NCI-H1694 (cell line): ENCODE measurements at places on chromosomes 16 and 17.

GRCh38 chr16:11556945-11557720 lies 29.6 kb downstream of the LITAF start:
- no peak for DNase-seq

GRCh38 chr16:30472328-30472942 lies at the start of gene ITGAL:
ITGAL (plus strand) TSS chr16:30472742; CDS start chr16:30472838, 96 bp downstream.
- DNase-seq: no peak

GRCh38 chr17:330993-331701 lies 21.5 kb downstream of the RPH3AL start:
- peak; percentile 90 for DNase-seq

GRCh38 chr17:31329221-31329620 lies 7.8 kb upstream of the EVI2A start:
- DNase-seq: no peak

DNA sequence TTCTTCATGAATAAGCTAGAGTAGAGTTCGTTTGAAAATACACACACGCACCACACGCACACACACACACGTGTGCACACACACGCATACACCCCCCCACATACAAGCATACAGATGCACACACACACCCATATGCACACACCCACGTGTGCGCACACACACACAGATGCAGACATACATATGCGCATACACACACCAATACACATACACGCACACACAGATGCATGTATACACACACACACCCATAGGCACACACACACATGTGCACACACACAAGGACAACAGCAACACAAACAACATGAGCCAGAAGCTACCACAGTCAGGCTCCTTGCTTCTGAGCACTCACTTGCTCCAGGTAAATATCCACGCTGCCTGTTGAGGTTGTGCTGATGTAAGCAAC lies 5.1 kb downstream of the IFT140 start:
- DNase-seq: no peak

DNA sequence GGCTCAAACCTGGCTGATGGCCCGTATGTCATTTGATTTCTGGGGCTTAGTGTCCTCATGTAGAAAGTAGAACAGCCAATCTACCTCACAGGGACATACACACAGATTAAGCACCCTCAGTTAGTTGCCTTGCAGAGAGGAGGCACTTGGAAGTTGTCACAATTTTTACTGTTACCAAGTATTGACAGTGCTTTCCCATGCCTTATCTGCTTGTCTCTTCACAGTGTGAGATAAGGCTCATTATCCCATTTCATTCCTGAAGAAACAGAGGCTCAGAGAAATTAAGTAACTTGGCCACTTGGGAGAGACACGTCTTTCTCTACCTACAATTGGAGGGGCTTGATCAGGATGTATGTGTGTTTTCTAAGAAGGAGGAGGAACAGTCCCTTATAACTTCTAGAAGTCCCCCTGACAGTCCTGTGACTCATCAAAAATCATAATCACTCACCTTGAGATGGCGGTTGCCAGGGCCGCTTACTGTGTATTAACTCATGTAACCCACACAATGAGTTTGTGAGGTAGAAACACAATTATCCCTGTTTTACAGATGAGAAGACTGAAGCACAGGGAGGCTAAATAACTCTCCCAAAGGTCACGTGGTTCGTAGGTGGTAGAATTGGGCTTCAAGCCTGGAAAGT lies 56.9 kb upstream of the LHX1 start:
- DNase-seq: no peak

GRCh38 chr16:54774768-54775167 lies 155.9 kb upstream of the IRX5 start:
- DNase-seq: no peak

- DNase-seq: no peak
Observed at GRCh38 chr17:48734333-48735061, 5.9 kb upstream of the HOXB13 start.

GRCh38 chr17:42067371-42068091 lies 17.1 kb upstream of the C17orf113 start:
- DNase-seq: peak; percentile 68

DNA sequence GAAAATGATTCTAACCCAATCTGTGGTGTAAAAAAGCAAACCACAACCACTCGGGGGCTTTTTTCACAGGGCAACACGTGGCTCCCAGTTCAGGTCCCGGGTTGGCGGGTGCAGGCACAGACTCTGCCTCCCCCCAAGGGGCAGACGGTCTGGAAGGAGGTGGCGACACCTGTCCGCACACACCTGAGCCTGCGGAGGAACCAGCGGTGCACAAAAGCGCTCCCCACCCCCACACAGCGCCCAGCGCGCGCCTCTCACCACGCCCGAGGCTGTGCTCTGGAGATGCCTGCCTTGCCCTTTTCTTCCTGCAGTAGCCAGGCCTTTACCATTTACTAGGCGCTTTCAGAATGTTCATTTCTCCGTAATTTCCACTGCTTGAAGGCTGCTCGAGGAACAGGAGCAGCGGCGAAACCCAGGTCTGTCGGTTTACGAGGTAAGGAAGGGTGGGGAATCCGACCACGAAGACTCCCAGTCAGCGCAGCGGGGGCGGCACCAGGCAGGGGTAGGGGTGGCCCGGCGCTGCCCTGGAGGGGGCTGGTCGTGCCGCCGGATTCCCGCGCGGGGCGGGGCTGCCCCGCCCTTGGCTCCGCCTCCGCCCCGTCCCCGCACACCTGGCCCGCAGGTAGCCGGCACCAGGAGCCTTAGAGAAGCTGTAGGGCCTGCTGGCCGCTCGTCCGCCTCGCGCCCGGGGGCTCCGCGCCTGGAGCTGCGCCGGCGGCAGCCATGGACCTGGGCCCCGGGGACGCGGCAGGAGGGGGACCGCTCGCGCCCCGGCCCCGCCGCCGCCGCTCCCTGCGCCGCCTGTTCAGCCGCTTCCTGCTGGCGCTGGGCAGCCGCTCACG lies at the start of gene USP43:
USP43 (plus strand) TSS at position 608 of the 842 bp plus-strand sequence; CDS start at position 724, 116 bp downstream.
- no peak for DNase-seq

DNA sequence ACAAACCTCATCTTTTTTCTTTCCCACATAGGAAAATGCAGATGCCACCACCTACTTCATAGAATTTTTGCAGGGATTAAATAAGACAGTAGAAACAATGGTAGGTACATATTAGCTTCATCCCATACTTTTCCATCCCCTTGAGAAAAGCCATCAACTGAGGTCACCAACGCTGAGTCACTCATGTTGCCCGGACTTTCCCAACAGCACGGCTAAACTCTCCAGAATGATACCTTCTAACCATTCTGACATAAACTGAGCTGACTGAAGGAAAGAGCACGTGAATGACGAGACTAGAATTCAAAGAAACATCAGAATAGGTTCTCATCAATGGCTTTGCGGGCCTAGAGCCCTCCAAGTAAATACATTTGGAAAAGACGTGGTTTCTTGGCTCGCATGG lies 146.0 kb upstream of the RCVRN start:
- no peak for DNase-seq

- DNase-seq: no peak
Observed at GRCh38 chr17:14197057-14197456, 39.6 kb downstream of the CDRT15 start.

DNA sequence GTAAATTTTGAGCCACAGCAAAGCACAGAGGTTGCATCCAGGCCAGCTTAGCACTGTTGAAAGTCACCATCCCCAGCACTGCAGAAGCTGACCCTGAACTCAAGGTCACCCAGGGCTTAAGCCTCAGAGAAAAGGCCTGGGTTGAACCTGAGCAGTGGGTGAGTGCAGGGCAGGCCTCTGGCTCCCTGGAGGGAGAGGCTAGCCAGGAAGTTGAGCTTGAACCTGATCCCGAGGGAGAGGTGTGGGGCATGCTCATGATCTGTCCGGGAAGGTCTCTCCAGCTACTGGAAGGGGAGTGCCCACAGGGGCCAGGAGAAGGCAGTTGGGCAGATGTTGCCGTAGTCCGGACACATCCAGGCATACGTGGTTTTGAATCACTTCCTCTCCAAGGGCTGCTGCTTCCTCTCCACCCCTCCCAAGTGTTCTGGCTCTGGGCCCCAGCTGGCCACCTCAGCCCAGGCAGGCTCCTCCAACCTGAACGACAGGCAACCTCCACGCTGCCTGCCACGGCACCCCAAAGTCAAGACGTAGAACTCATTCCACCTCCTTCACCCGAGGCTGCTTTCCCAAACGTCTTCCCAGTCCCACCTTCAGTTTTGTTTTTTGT lies 18.4 kb downstream of the CARHSP1 start:
- no peak for DNase-seq

DNA sequence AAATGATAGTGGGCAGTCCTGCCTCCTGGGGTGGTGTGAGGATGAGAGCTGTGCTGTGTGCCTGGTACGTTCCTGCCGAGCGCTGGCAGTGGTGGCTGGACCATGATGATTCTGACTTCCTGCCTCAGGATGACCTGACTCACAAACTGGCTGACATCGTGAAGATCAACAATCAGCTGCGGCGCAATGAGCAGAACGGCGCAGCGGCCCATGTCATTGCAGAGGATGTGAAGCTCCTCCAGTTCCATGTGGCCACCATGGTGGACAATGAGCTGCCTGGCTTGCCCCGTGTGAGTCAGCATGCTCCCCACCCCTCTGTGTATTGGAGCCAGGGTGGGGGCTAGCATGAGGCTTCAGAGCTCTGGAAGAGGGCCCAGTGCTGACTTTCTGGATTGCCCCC lies 13.1 kb downstream of the POLR2A start:
- no peak for DNase-seq

GRCh38 chr16:48125888-48126287 lies 29.9 kb downstream of the ABCC12 start:
- no peak for DNase-seq

DNA sequence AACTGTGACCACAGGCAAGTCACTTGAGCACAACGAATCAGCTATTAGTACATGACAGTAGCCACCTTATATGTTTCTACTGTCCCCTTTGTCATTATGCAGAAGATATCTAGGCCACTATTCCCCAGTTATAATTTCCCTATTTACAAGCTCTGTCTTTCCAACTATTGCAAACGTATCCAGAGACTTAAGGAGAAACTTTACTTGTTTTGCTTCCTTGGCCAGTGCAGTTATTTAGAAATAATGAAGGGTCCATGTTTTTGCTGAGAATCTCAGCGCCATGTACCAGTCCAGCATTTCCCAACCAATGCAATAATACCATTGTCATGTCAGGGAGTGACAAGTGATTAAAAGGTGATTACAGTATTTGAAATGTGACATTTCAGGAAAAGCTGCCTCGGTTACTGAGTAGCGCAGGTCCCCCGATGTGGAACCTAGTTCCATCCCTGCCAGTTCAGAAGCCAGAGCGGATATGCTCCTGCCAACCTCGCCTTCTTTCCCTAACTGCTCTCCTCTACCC lies 743 bp downstream of the ZNF624 start:
- DNase-seq: peak; percentile 19

- DNase-seq: no peak
Observed at GRCh38 chr16:20846551-20846950, 40.2 kb downstream of the REXO5 start.

GRCh38 chr16:14121872-14122271 lies 50.8 kb downstream of the MRTFB start:
- no peak for DNase-seq

DNA sequence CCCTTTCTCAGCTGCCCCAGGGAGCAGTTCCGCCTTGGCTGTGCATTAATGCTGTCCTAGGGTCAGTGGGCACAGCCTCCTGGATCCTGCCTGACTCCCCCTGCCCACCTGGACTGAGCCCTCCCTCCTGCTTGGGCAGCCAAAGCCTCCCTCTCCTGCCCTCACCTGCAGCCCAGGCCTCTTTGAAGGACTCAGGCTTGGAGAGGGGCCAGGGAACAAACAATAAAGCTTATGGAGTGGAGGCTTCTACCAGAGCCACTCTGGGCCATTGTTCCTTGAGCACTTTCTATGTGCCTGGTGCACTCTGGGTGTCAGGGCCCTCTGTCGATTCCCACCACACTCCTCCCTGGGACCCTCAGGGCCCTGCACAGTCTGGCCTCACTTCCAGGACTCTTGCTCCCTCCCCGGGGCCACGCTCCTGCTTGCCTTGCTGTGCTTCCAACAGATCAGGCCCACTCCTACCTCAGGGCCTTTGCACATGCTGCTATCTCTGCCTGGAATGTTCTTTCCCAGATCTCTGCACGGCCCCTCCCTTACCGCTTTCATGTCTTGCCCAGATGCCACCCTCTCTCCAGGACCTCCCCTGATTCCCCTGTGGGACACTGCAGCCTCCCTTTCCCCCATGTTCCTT lies 5.0 kb downstream of the KCNJ12 start:
- no peak for DNase-seq

DNA sequence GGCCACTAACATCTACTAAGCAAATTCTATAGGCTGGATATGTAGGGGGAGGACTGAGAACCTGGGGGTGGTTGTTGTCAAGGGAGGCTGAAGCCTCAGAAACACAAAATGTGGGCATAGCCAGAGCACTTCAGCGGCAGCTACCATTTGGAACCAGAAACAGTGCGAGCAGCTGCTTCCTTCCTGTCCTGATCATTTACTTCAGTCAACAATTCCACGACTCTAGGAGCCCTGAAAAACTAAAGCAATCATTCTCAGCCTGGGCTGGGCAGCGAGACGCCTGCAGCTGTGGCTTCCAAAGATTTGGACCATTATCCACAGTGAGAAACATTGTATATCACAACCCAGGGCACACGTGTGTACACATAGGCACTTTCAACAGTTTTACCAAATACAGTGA lies 93.9 kb upstream of the WSCD1 start:
- no peak for DNase-seq

- DNase-seq: no peak
Observed at GRCh38 chr17:39628655-39629493, 2.1 kb downstream of the PPP1R1B start.

DNA sequence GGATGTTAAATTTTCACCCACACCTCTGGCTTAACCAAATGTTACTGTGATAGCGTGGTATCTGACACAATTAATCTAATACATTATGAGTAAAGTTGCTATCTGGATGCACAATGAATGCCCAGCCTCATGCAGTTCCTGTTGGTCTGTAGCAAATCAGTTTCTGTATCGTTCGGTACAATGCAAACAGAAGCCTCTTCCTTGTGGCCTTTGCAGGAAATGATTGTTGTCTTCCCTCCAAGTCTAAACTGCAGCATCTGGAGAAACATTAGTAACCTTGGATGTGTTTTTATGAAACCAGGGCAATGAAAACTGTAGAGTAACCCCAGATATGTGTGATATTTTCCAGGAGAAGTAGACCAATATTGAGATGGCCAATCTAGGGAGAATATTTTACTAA lies 46.8 kb downstream of the CYB561 start:
- DNase-seq: no peak

DNA sequence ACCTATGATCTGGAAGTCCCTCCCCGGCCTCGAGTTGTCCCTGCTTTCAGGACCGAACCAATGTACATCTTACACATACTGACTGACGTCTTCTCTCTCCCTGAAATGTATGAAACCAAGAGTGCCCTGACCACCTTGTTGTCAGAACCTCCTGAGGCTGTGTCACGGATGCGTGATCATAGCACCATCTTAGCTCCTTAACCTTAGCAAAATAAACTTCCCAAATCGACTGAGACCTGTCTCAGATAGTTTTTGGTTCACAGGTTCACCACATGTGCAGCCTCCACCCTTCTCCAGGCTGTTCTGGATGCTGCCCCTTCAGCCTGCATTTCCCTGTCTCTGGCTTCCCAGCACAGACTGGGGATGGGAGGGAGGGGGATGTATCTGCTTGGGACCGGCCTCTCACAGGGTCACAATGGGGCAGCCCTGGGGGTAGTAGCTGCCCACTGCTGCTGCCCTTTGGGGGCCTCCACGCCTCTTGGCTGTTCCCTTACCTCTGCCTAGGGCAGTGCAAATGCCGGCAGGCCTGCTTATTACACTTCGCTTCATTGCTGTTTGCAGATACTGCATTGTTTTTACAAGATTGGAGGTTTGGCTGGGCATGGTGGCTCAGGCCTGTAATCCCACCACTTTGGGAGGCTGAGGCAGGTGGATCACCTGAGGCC lies 69.8 kb downstream of the NT5M start:
- DNase-seq: no peak
